NAMALWA (cell line): ENCODE measurements at places on chromosomes 1 and 21.

DNA sequence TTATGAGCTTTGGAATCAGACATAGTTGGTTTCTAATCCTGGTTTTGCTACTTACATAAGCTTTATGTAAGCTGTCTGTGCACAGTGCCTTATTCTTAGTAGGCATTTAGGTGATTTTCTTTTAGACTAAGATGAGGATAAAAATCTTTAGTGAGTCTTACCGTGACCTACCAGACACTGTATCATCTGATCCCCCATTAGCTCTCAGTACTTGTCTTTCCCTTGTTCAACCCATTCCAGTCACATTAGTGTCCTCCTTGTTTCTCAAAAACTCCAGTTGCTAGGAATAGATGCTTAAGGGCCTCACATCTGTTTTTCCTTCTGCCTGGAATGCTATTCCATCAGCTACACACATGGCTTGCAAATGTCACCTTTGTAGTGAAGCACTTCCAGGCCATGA is 18.8 kb downstream of the PPP1R12B start:
- DNase-seq = no peak

DNA sequence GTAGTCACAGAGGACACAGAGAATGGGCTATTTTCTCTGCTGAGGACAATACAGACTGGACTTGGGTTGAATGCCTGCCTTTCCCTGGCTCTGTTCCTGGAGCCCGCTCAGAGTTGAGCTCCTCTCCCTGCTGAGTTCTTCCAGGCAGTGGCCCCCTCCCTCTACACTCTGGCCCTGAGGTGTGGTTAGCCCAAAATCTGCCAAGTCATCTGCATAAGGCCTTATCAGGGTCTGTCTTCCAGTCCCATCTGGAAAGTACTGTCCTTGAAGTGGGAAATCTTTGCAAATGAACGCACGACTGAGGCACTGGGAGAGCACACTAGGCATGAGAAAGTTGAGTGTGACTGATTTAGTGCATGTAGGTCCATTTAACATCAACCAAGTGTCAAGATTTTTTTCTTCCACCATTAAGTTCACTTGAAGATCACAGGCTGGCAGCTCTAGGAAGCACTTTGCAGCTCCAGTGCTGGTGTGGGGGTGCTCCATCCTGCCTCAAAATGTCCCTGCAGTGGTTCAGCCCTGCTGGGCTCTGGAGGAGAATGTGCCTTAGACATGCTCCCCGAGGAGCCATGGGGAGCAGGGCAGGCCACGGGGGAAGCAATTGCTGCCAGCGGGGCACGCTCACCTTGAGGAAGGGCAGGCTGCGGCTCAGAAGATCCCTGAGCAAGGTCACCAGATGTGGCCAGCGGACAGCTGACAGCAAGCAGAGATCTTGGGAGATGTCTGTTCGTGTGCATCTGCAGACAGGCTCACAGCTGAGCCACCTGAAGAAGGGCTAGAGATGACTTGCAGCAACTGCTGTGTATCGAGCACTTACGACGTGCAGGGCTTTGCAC is 41.5 kb downstream of the IER5 start:
- DNase-seq = peak; percentile 71

DNA sequence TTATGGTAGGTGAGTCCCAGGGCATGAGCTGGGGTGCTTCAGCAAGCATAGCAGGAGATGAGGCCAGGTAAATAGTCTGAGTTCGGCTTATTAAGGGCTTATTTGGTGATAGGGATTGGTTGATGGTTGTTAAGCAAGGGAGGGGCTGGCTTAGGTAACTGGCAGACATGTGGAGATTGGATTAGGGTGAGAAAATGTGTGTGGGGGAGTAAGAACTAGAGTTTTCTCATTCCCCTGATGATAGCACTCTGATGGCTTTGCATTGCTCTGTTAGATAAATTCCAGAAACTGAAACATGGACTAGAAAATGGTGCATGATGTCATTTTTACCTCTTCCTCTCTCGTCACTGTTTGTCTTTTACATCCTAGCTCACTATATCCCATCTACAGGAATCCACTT is 53.6 kb downstream of the FGGY start:
- no peak for DNase-seq

- DNase-seq = no peak
Observed at GRCh38 chr1:50123071-50123470, 14.4 kb downstream of the ELAVL4 start.

GRCh38 chr1:210905365-210905904 is 228.5 kb downstream of the KCNH1 start:
- DNase-seq = no peak

- DNase-seq = no peak
Observed at GRCh38 chr1:17149771-17150170, 30.5 kb upstream of the PADI2 start.

DNA sequence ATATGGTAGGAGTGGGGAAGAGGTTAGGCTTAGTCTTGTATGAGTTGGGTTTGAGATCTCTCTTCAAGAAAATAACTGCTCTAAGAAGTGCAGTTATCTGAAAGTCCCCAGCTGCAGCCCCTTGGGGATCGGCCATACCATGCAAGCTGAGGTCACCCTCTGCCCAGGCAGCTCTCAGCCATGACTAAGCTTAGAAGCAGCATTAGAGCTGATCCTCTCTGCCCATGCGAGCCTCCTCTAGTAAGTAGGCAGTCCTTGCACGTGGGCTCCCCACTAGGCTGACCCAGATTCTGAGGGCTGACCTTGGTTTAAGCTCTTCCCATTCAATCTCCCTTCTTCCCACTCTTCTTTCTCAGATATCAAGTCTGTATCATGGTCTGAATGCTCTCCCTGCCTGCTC is 121.0 kb upstream of the UBE2U start:
- DNase-seq = no peak

DNA sequence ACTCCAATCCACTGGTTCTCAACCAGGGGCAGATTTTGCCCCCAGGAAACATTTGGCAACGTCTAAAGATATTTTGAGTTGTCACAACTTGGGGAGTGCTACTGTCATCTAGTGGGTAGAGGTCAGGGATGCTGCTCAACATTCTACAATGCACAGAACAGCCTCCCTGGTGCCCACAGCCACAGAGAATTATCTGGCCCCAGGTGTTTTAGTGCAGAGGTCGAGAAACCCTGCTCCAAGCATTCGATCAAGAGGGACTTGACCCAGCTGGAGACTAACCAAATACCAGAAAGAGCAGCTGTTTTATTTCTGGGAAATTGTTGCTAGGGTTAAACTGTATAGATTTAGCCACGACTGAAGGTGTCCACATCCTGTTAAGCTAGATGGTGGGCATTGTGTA is 19.2 kb downstream of the CD247 start:
- peak; percentile 42 for DNase-seq

DNA sequence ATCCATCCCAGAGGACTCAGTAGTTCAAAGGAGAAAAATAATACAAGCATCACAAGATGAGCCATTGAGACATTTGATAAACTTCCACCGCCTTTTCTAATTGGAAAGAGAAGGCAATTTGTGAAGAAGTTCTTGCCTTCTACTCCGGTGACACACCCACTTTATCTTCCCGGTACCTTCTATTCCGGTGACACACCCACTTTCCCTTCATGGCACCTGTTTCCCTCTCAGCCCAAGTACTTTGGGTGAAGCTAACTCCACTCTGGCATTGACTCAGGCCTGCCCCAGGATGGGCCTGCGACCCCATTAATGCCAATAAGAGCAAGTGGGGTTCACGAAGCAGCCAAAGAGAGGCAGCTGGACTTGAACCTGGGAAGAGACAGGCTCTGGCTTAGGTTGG is 38.2 kb downstream of the CLDN14 start:
- no peak for DNase-seq

DNA sequence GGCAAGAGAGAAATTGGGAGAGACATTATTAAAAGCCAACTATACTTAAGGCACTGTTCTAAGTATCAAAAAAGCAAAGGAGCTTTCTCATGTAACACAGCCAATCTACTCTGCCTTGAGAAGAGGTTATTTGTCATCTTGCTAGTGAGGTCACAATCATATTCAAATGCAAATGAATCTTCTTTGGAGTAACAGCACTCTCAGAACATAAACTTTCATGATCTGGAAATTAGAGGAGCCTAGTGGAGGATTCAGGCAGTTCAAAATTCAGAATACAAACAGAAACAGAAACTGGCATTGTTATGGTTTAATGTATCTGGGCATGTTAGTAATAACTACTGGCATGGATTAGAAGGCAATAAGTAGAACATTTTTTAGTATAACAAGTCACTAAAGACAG is 57.4 kb downstream of the ARID4B start:
- peak; percentile 53 for DNase-seq

DNA sequence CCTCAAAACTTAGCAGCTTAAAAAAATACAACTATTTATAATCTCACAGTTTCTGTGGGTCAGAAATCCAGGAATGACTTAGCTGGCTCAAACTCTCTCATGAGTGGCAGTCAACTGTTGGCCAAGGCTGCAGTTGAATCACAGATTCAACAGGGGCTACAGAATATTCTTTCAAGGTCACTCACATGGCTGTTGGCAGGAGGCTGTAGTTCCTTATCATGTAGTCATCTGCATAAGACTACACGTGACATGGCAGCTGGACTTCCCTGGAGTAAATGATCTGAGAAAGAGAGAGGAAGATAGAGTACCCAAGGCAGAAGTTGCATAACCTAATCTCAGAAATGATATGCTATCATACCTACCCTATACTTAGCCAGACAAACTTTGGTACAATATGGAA is 75.2 kb upstream of the TSPAN2 start:
- no peak for DNase-seq

GRCh38 chr1:103084181-103084580 is 24.1 kb downstream of the COL11A1 start:
- no peak for DNase-seq

DNA sequence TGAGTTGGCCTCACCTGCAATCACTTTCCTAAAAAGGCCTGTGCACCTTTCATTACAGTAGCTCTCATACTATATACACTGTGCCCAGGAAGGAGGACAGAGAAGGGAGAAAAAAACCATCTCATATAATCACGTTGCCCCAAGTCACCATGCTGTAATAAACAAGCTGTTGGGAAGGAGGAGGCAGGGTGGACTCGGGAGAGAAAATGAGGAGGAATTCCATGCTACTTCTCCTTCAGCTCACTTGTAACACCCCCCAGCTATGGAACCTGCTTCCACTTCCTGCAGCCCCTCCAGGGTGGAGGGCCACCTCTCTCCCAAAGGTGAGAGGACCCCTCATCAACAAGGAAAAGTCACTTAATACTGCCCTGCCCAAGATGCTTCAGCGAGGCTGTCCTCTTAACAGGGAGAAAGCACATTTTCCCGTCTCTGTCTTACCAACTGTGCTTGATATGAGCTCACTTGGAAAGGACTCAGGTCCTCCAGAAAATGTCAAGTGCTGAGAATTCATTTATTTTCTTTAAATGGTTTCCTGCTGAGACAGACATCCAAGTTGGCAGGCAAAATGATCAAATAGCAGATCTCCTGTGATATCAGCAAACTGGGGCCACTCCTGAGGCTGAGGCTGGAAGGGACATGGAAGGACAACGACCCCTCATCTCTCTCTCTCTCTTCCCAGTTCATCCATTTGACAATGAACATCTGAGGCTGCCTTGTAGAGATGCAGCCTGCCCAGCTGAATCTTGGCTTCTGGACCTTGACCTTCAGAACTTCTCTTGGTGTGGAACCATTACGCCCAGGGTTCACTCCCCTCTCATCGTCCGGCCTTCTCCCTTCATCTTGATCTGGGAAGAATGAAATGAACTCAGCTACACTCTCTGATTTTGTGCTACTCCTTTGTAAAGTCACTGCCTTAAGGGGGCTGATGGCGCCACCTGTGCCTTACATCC is 54.0 kb downstream of the CAPN9 start:
- DNase-seq = no peak

GRCh38 chr21:35649186-35649585 is 411.1 kb downstream of the SETD4 start:
- DNase-seq = no peak

DNA sequence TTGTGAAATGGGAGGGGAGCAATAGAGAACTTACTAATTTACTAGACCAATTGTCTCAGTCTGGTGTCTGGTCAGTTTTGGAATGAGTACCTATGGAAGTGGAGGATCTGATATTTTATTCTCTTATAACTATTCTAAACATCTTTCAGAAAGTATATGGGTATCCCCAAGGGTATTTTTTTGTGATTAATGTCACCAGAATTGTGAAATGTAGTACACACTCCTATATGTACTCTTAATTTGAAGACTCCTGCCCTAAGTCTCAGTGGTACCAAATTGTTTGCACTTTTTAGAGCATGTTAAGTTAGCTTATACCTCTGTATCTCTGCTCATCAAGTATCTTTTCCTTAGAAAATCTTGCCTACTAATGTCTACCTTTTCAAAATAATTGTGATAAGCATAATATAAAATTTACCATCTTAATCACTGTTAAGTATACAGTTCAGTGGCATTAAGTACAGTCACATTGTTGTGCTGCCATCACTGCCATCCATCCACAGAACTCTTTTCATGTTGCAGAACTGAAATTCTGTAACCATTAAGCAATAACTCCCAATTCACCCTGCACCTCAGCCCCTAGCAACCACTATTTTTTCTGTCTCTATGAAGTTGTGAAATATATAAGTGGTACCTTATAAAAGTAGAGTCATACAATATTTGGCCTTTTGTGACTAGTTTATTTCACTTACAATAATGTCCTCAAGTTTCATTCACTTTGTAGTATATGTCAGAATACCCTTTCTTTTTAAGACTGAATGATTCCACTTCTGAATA is 40.5 kb downstream of the SLC30A7 start:
- no peak for DNase-seq

DNA sequence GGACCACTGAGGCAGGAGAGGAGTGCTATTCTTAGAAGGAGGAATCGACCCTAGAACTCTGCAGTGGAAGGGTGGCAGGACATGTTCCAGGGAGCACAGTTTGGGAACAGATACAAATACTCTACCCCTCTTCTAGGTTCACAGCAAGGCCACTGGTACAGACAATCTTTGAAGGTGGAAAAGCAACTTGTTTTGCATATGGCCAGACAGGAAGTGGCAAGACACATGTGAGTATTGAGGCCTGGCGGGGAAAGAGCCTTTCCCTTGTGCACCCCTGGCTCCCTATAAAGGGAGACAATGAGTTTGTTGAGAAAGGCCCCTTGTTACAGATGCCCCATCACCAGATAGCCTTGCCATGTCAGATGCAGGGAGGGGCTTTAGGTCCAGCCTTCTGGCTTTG is 17.8 kb downstream of the KIF2C start:
- no peak for DNase-seq

DNA sequence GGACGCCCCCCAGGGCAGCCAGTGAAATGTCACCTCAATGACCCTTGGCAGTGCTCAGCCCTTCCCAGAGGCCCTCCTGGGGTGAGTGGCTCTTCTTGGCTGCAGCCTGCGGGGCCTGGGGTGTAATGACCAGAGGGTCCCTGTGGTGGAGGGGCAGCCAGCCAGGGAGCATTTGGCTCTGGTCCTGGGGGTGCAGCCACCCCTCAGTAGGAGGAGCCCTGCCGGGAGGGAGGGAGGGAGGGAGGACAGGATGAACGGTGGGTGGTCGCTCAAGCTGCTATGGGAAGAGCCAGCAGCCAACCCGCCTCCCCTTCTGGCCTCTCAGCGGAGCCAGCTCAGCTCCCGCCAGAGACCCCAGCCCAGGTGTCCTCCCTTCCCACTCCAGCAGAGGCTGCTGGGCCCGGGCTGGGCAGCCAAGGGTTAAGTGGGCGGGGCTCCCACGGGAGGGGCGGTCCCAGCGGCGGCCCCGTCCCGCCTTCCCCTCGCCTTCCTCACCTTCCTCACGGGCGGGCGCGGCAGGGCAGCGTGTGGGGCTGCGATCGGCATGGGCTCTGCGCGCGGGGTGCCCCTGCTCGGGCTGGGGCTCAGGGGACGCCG is 9.0 kb upstream of the PLCH2 start:
- peak; percentile 49 for DNase-seq
